ENCODE measurements at places on chromosomes 7 and 10.
A peak's percentile ranks its signal among the peaks of the same experiment; 100 is the strongest.

- no peak for DNase-seq
Observed at GRCh38 chr7:143389316-143390103, 8.4 kb downstream of the ZYX start.

GRCh38 chr7:107857541-107857912 is 33.5 kb upstream of the DLD start:
- DNase-seq = no peak

GRCh38 chr7:137564677-137565076 is 221.1 kb upstream of the PTN start:
- no peak for DNase-seq

DNA sequence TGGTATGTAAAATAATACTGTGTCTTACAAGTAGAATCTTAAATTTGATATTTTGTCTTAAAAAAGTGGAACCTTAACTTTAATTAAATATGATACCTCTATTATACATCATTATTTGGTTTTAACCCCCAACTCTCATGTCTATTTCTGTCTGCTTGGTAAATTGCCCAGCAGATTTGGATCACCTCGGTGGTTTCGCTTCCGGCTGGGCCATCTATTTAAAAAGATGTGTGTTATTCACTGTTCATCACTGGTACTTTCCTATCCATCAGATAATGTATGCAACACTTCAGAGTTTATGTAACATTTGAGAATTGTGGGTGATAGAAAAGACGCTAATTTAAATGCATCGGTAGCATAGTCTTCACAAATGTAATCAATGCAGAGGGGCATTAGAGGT is 119.7 kb downstream of the SND1 start:
- DNase-seq = no peak

DNA sequence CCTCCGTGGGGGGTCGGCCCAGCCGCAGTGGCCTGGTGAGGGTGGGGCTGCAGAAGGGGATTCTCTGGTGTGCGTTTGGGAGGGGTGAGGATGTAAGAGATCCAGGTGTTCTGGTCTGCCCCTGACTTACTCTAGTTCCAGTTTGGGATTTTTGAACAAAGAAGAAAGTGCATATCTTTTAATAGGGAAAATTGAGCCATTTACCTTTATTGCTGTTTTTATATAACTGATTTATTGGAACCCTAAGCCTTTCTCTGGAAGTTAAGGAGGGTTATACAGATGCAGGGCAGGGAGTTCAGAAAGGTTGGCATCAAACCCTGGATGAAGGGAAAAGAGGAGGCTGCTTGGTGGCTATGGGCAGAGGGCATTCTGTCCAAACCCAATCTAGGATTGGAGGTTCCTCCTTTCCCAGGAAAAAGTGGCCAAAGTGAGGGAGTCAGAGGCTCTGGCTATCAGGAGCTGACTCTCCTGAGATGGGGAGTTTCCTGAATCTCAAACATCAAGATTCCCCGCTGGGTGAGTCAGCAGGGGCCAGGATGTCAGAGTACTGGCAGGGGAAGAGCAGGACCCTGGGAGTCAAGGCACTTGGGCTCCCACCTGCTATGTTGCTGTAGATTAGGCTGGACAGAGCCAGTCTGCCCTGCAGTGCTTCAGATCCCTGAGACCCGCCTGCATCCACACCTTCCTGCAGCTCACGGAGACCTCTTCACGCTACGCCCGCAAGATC is 67.5 kb downstream of the CLIP2 start:
- DNase-seq = no peak

- no peak for DNase-seq
Observed at GRCh38 chr10:3047596-3047995, 19.8 kb upstream of the PFKP start.

DNA sequence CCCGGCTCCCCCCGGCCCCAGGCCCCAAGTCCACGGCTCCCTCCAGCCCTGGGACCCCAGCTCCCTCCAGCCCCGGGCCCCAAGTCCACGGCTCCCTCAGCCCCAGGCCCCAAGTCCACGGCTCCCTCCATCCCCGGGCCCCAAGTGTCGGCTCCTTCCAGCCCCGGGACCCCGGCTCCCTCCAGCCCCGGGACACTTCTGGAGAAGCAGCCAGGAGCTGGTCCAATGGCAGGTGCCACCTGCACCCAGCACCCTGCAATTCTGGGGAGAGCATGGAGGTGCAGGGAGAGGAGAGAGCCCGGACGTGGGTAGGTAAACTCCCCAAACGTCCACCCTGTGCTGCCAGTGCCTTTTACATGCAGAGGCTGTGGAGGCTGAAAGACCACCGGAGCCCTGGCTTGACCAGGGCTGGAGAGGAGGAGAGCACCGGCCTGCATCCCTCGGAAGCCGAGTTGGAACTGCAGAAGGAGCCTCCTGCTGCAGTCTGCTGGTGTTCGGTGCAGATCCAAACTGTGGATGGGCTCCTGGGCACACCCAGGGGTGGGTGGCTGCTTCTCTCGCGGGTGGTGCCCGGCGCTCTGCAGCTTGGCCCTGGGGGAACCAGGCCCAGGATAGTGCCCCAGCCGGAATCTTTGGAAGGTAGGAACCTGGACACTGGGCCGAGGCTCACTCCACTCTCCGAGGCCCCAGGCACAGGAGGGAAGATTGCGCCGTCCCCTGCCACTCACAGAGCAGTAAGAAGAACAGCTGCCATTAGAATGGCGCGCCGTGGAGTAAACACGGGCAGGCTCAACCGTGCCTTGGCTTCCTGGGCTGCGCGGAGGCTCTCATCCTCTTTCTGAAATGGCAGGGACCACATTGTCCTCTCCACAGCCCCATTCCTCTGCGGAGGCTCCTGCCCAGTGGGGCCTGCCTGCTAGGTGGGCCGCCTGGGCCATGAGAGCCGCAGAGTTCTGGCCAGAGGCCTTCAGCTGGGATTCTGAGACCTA is 14.7 kb downstream of the SHH start:
- DNase-seq = no peak

- DNase-seq = no peak
Observed at GRCh38 chr7:100865938-100866728, 1.1 kb upstream of the TRIP6 start.

GRCh38 chr10:78688230-78688900 is 380.4 kb upstream of the ZMIZ1 start:
- DNase-seq = no peak

- no peak for DNase-seq
Observed at GRCh38 chr7:81676105-81676811, 93.6 kb downstream of the HGF start.

- no peak for DNase-seq
Observed at GRCh38 chr7:2726316-2727018, 38.5 kb downstream of the AMZ1 start.

GRCh38 chr7:66912195-66912594 is 8.8 kb upstream of the TMEM248 start:
- DNase-seq = no peak

DNA sequence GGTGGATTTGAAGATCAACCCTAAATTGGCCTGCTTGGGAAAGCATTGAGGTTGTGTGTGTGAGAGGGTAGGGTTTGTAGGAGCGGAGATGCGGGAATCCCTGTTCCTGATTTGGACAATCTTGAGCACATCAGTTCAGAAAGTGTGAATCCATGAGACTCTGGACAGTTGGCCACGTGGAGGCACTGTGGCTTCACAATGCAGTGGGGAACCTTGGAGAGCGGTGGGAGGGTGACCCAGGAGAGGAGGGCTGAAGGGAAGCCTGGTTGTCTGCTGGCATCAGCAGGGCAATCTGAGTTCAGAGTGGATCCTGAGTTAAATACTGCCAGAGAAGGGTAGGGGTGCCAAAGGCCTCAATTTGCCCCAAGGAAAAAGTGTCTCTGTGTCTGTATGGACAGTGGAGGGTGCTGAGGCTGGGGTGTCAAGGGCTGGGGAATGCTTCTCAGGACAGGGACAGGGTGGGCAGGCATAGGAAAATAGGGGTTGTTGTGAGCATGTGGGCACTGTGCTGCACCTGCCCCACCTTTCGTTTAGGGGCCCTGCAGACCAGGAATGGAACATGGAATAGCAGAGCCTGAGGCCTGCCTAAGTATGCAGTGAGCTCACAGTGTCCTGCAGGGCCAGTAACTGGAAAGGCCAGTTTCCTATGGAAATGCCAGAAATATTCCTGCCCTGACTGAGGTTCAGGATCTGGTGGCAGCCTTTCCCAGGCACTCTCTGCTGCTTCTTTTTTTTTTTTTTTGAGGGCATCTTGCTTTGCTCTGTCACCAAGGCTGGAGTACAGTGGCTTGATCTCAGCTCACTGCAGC is 162.9 kb upstream of the PRSS58 start:
- DNase-seq = no peak

DNA sequence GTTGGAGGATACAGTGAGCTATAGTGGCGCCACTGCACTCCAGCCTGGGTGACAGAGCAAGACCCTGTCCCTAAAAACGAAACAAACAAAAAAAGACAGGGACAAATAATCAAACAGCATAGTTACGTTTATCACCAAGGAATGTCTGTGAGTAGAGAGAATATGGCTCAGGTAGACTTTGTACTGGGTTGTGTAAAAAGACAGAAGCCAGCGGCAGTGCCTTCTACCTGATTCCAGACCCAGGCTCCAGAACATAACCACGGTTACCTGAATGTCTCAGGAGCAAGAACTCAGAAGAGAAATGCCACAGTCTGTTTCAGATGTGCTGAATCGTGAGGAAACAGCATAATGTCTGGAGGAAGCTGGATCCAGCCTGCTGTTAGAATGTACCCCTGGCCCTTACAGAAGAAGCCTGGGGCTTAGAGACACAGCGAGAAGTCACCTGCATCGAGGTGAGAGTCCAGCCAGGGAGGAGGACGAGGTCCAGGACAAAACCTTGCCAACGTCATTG is 60.9 kb upstream of the KAT6B start:
- DNase-seq = no peak

- DNase-seq = no peak
Observed at GRCh38 chr7:66013938-66014337, 31.9 kb upstream of the GUSB start.

- DNase-seq = no peak
Observed at GRCh38 chr10:129800796-129801340, 163.2 kb downstream of the EBF3 start.

DNA sequence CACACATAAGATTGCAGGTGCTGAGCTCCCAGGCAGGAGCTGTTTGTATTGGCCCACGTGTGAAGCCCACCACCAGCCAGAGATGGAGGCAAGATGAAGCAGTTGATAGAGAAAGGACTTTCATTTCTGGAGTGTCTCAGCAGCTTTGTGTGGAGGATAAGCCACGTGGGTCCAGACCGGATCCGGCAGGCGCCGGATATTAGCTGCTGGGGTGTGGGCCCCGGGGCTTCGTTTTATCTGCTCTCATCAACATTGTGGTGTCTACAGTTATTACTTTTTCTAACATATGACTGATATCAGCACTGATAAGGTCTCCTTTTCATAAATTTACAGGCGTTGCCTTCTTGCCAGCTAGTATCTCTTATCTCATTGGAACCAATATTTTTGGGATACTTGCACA is 25.5 kb downstream of the SLC18A2 start:
- no peak for DNase-seq

DNA sequence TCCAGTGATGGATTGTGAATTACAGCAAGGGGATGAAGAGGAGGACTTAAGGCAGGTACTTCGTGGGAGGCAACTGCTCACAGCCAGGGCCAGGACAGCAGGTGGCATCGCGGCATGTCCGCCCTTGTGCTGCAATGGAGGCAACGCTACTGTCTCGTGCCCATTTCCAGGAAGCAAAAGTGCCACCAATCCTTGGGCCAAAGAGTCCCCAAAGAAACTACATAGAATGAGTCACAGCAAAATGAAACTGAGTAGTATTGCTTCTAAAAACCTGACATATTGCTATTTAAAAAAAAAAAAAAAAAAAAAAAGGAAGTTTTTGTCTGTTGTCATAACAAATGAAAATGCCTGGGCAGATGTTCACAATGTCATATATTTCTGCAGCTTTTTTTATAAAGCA is 46.6 kb downstream of the RSU1 start:
- DNase-seq = no peak

GRCh38 chr7:94396037-94396431 is 1.3 kb downstream of the COL1A2 start:
- no peak for DNase-seq

DNA sequence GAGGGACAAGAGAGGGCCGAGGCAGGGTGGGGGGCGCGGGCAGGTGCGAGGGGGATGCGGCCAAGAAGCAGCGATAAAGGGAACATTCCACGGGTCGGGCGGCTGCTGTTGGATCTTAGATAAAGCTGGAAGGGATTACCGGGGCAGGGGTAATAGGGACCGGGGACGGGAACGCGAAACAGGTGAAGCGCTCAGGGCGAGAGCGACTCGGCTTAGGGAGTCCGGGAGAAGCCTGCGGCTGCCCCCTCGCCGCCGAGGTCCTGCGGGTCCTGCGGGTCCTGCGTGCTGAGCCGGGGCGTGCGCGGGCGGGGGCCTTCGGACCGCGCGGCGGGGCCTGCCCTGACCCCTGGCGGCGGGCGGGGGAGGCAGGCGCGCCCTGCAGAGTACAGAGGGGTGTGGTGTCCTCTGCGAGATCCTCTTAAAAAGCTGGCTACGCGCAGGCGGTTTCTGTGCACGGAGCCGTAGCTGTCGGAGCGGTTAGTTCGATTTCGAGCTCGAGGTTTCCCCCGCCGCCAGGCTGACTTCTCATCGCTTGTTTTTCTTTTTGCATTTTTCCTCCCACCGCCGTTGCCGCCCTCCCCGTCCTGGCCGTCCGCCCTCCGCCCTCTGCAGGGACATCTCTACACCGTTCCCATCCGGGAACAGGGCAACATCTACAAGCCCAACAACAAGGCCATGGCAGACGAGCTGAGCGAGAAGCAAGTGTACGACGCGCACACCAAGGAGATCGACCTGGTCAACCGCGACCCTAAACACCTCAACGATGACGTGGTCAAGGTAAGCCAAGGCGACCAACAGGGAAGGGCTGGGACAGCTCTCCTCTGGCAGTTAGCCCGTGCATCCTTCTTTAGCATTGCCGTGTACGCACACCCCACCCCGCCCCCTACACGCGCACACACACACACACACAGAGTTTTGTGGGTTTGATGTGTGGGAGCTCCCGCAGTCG is 1.4 kb downstream of the CAV1 start:
- peak; percentile 65 for DNase-seq

GRCh38 chr10:74623786-74624185 is 202.6 kb upstream of the KAT6B start:
- no peak for DNase-seq

DNA sequence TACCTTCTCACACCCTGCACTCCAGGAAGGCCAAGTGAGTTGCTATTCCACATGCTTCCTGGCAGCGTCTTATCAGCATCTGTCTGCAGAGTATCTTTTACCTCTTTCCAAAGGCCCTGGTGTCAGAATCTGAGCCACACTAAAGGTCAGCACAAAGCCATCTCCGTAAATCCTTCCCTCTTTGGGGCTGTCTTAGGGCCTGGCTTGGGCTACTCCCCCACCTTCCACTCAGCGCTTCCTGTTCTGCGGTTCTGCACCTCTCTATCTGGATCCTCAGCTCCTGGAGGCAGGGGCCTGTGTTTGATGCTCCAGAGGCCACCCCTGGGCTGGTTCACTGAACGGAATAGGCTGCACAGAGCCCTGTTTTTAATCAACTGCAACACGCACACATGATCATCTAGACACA is 334.8 kb upstream of the GALNT17 start:
- DNase-seq = no peak

DNA sequence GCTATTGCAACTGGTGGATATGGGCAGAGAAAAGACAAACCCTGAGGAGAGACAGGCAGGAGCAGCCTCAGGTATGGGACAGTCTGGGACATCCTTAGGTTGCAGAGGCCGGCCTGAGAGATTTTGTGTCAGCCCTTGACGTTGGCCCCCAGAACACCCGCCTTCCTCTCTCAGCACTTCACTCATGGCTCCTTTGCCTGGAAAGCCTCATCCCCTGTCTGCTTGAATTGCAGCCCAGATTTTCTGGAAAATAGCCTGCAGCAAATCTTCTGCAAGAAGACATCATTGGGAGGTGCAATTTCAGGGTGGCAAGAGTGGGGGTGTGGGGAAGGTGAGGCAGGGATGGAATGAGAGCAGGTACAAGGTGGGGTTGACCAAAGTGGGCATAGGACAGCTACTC is 2.2 kb upstream of the FRMD4A start:
- DNase-seq = no peak

All from CD4-positive, alpha-beta T cell treated with Interleukin-12 subunit alpha and Interleukin-12 subunit beta, for 1 hour (primary cell).